SJCRH30 (cell line): ENCODE measurements at places on chromosomes 5 and 9.

GRCh38 chr5:9877488-9877887, 247.3 kb upstream of the TAS2R1 start:
- DNase-seq, result no peak

DNA sequence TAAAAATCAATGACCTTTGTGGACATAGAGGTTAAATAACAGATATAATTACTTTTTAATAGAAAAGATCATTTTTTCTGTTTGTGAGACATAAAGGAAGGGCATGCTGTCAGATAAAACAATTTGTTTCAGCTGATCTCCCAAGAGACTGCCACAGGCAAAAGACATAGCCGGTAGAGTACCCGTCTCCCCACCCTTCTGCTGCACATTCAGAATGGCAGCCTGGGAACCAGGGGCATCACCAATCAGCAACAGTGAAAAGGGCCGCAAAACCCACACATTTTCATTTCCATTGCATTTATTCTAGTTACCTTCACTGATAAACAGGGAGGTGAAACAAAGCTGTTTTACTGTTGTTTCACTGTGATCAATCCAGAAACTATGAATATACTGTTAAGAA, 357.7 kb downstream of the ARRDC3 start:
- no peak for DNase-seq

- no peak for DNase-seq
These were observed 110.6 kb downstream of the SVEP1 start for GRCh38 chr9:110468950-110469349.

- DNase-seq, result no peak
These were observed 239.3 kb downstream of the GADD45G start for GRCh38 chr9:89844075-89844474.

DNA sequence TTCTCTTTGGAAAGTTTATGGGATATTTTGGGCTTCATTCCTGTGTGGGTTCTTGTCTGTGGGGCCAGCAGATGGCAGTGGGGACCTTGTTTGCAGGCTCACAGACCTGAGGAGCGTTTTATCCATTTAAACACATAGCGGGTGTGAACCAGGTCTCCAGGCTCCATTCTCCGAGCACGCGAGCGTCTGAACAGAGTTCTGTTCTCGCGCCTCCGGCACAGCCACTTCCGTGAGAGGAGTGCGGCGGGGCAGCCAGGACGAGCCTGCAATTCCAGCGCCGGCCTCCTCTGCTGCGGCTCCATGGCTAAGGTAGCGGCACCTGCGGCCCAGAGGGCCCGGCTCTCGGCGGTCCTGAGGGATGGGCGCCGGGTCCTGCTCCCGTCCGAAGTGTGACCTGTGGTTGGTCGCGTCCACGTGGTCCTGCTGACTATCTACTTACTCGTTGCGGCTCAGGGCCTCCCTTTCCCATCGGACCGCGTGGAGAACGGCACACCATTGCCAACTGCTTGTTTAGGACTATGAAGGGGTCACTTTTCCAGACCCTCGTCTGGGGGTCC, 7.3 kb downstream of the NRARP start:
- DNase-seq, result no peak

DNA sequence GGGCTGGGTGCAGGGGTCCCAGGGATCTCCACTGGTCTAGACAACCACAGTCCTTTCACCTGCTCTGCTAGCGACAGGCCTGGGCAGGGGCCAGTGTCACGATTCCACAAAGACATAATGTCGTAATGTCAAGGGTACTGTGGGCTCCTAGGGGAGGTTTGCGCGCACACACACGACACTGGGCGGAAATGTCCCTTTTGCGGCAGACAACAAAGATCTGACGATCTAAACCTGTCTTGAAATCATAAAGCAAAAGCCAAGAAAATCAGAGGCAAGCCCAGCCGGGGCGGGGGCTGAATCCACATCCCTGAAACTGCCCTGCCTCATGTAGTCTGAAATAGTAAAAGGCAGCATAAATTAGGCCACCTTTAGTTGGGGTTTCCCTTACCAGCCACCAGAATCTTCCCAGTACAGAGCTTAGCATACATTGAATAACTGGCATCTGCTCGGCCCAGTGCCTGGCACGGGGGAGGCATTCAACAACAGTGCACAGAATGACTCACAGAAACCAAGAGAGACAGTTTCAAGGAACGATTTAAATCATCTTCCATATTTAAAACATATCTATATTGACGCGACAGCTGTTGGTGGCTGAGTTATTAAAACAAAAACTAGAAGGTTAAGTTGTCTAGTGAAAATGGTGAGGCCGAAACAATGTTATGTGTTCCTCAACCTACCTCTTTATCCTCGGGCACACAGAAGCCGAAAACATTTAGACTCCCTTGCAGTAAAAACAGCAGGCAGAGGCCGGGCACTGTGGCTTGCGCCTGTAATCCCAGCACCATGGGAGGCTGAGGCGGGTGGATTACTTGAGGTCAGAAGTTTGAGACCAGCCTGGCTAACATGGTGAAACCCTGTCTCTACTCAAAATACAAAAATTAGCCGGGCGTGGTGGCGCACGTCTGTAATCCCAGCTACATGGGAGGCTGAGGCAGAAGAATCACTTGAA, 151.0 kb downstream of the MYO10 start:
- no peak for DNase-seq
